Activated CD8-positive, alpha-beta memory T cell treated with anti-CD3 and anti-CD28 coated beads for 1 hour (primary cell): ENCODE measurements at places on chromosomes 2 and 18.

DNA sequence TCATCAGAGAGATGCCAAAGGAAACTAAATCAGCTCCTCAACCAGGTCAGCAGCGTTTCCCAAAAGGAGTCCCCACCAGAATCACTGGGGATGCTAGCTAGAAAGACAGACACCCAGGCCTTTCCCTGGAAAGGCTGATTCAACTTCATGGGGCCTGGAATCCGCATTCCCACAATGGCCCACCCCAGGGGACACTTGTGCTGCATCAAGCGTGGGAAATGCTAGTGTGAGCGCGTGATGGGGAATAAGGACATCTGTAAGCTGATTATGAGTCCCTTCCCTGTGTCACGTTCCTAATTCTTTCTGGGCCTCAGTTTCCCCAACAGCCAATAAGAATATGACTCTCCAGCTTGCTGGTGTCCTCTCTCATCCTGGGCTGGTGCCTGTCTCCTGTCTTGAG is 2.2 kb upstream of the WNT10A start:
- DNase-seq: no peak

DNA sequence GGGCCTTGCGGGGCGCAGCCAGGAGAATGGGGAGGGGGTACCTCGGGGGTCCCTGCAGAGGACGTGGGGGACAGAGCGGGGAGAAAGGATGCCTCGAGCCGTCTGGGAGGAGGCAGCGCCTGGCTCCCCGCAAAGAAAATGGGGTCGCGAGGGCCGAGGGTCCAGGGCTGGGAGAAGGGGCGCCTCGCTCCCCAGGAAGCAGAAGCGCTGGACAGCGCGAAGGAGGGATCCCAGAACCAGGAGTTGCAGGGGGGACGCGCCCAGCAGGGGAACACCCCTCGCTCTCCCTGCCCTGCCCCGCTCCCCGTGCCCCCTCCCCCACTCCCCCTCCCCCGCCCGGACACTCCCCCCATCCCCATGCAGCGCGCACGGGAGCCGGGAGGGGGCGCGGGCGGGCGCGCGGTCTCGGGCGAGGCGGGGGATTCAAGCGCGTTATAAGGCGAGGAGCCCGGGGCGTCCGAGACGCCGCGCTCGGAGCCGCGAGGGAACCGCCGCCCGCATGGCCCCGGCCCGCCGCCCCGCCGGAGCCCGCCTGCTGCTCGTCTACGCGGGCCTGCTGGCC is at the start of gene ERFE:
Gene ERFE (plus strand): TSS at position 462 of the 562 bp plus-strand sequence. CDS start 38 bp downstream, at position 500.
- no peak for DNase-seq

GRCh38 chr18:38933910-38934510 is 1368.4 kb upstream of the CELF4 start:
- DNase-seq: no peak

DNA sequence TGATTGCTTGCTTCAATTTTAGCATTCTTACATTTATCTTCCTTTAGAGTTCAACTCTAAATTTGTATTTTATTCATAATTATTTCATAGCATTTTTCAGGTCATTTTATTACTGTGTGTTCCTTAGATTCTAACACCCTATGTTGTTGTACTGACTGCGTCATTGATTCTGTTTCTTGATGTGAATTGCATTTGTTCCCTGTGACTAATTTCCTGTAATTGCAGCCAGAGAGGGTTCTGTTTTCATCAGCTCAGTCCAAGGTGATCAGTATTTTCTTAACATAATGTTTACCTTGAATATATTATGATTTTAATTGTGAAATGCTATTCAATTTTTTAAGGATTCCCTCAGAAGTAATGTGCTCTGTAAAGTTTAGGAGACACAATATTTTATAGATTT is 970.2 kb upstream of the PIK3C3 start:
- no peak for DNase-seq

DNA sequence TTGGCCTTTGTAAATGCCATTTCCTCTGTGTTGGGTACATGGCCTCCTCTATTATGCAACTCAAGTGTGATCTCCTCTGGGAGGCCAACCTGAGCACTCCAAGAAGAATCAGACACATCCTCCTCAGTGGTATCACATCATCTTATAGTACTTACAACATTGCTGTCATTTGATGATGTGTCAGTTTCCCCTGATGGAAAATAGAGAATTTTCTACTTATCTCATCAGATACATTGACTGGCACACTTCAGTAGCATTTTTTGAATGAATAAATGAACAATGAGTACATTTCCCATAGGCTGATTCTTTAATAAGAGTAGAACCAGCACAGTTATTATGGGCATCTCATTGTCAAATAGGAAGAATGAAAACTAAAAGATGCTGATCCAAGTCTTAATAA is 86.6 kb upstream of the NXPH2 start:
- no peak for DNase-seq

- no peak for DNase-seq
Measured at GRCh38 chr2:11540996-11541692, 7.3 kb downstream of the GREB1 start.
